ENCODE measurements at places on chromosomes 12 and 14.

DNA sequence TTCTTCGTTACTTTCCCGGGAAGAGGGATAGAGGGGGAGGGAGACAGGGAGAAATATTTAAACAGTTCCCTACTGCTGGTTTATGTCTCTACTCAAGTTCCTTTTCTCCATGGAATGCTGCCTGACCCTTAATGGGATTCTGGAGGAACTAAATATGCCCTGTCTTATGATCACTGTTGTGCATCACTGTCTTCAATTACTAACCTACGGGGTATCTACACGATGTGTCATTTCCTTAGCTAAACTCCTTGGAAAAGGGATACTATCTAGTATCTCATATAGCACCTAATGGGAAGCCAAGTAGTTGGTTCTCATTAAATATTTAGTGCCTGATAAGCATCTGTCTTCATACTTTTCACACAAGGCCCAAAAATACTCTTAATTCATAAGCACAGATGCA, 37.5 kb upstream of the FBLN5 start:
- DNase-seq: no peak

GRCh38 chr14:59254911-59255545, 66.6 kb downstream of the DAAM1 start:
- no peak for DNase-seq

DNA sequence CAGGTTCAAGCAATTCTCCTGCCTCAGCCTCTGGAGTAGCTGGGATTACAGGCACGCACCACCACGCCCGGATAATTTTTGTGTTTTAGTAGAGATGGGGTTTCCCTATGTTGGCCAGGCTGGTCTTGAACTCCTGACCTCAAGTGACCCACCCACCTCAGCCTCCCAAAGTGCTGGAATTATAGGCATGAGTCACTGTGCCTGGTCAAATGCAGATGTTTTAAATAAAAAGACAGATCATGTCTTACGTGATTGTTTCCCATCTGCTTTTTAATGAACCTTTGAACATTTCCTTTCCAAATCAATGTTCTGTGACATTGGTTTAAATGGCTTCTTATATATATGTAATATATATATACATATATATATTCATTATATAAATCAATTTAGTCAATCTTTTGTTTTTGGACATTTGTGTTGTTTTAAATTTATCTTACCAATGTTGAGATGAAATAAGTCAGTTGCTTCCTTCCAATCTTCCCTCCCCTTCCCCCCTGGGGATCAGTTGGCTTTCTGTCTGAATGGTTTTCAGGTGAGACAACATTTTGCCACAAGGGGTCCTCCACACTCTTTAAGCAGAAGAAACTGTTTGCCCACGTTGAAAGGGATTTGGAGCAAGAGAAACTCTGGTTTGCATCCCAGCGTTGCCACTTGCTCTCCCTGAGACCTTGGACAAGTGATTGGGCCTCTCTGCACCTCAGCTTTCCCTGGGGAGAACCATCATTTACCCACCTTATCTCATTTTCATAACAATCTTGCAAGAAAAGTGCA, 47.6 kb upstream of the RBM19 start:
- DNase-seq: no peak

DNA sequence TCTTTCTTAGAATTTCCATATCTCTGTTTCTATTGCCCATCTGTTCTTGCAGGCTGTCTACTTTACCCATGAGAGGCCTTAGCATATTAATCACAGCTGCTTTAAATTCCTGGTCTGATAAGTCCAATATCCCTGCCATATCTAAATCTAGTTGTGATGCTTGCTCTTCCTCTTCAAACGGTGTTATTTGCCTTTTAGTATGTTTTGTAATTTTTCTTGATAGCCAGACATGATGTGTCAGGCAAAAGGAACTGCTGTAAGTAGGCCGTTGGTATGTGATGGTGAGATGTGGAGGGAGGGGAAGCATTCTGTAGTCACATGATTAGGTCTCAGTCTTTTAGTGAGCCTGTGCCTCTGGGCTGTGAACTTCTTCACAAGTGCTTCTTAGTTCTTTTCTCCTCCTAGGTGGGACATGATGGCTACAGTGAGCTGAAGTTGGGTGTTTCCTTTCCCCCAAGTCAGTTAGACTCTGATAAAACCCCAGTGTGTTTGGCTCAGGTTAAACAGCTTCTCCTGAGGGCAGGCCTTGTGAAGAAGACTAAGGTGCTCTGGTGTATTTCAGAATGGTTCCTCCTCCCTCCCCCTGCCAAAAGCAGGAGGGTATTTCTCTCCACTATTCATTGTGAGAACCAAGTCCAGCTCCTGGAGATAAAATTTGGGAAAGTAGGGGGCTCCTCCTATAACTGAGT, 195.9 kb upstream of the PARP11 start:
- DNase-seq: no peak

DNA sequence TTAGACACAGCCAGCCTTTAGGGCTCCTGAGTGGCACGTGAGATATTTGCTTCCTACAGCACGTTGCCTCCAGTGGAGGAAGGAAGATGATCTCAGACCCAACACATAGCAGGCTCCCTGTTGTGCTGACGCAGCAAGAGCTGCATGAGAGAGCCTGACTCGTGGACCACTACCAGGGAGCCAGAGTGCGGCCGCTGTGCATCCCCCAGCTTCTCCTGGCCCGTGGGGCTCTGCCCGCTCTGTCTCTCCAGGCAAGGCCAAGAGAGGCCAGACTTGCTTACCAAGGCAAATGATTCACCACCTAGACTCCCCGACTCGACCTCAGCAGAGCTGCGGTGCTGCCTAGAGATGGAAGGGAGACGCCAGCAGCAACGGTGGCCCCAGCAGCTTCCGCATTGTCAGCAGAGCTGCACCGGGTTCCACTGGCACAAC, 37.5 kb downstream of the MAP3K9 start:
- DNase-seq: no peak

DNA sequence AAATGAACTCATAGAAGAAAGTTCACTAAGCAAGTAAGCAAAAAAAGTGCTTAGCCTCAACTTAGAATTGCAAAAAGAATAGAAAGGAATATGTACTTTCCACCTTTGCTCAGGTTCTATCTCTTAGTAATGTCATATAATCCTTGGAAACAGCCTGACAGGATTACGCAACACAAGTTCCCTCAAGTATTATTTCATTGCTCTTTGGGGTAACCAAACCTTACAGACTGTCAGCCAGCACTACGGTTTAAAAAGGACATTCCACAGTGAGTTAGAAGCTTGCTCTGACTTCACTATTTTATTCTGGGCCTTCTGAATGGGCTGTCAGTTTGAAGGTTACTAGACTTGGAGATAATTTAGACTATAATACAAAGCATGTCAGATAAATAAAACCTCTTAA, 264.0 kb downstream of the ATXN7L3B start:
- no peak for DNase-seq

DNA sequence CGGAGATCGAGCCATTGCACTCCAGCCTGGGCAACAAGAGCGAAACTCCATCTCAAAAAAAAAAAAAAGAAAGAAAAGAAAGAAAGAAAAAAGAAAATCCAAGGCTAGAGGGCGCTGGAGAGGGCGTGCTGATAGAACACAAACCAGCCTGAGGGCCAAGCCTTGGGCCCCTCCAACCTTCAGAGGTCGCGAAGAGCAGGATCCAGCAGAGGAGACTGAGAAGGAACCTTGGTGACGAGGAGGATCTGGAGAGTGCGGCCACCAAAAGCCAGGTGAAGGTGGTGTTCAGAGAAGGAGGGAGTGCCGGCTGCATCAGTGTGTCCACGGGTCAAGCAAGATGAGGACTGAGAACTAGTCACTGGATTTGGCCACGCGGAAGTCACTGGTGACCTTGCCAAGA, 4.1 kb upstream of the DYNC1H1 start:
- no peak for DNase-seq

- no peak for DNase-seq
Measured at GRCh38 chr14:91575469-91576208, 65.5 kb upstream of the PPP4R3A start.

- no peak for DNase-seq
Measured at GRCh38 chr12:110677206-110677911, 11.6 kb downstream of the HVCN1 start.

- no peak for DNase-seq
Measured at GRCh38 chr12:98911396-98911795, 266.3 kb downstream of the APAF1 start.

DNA sequence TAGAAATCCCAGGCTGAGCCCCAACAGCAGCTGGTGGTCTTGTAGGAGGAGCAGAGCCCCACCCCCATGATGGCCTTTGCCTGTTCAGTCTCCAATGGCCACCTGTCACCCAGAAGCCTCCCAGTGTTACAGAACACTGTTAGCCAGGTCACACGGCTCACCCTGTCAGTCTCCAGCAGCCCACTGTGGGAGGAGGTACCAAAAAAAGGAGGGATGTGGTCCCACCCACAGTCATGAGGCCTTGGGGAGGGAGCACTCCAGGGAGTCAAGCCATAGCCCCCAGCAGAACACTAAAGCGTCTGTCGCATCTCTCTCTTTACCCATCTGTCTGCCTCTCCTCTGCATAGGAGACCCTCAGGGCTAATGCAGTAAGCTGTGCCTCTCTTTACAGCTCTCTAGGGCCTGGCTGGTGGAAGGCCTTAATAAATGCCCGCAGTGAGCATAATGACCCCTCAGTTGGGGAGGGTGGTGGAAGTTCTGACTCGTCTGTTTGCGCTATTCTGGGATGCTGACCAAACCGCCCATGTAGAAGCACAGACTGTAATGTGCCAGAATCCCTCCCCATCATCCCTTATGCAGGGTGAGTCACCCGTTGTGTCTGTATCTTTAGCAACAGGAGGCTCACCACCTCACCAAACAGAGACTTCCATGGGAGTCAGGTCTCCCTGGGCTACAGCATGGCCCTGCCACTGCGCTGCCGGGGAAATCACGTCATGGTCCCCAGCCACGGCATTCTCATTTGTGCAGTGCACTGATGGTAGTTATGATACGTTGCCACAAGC, 14.6 kb downstream of the C14orf132 start:
- DNase-seq: no peak

All from effector CD8-positive, alpha-beta T cell (primary cell).